GM23248 (cell line): ENCODE measurements at places on chromosomes 2 and 18.

- H3K4me3 ChIP-seq = no peak overlapping the region
- no peaks in the 10 kb centered on the region for H3K27me3 ChIP-seq
- peak; percentile 85 for DNase-seq
- peaks cover 9% of the 10 kb centered on the region; the same call in 1 of the 2 replicates for H3K36me3 ChIP-seq
Measured at GRCh38 chr2:217902379-217903141, 100.2 kb downstream of the TNS1 start.

DNA sequence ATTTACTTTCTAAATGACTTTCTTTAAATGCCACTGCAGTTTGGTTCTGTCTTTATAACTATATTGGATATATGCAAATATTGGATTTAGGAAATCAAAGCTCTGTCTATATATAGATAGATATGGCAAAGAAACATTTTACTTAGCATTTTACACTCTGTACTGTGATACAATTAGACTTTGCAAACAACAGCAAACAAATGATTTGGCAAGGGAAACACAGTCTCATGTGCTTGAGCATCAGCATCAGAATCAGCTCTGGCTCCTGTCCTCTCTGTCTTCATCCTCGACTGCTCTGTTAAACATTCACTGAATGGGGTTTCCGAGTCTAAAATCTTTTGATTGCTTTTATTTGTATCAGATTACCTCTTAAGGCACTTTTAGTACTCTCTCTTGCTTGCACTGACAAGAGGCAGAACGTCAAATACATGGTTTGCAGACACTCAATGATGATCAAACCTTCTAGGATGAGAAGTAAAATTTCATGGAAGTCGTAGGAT lies 176.8 kb upstream of the LRP1B start:
- DNase-seq = no peak
- no peaks in the 10 kb centered on the region for H3K27me3 ChIP-seq
- no peak overlapping the region for H3K4me3 ChIP-seq
- H3K36me3 ChIP-seq = no peaks in the 10 kb centered on the region

DNA sequence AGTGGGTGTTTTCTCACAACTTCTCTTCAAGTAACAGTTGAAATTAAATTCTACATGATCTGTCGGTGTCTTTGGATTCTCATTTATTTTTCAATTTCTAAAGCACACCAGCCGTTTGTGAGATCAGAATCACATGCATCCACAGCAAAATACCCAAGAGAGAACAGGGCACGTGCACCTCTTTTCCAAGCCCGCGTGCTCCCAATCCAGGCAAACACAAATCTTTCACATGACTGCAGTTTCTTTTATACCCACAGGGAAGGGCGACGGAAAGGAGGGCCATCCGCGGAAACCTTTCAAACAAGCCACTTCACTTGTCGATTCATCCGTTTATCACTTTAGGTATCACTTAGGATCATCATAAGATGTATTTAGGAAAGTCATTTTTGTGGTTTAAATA lies 13.0 kb upstream of the DAPL1 start:
- no peaks in the 10 kb centered on the region for H3K36me3 ChIP-seq
- no peaks in the 10 kb centered on the region for H3K27me3 ChIP-seq
- no peak for DNase-seq
- H3K4me1 ChIP-seq = peaks cover 26% of the 10 kb centered on the region
- H3K4me3 ChIP-seq = no peak overlapping the region

DNA sequence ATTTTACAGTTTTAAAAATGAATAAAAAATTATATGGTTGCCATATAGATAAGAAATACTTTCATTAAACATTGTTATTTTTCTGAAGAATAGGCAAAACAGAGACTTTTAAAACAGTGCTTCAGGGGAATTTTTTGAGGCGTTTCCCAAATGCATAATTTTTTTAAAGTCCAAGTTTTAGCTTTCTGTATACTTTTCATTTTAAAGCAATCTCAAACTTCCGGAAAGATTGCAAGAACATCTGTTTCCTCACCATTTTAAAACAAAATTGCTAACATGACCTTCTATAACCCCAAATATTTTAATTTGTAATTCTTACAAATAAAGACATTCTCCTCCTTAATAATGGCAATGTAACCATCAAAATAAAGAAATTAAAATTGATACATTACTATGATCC lies 15.1 kb upstream of the MBD2 start:
- no peaks in the 10 kb centered on the region for H3K27me3 ChIP-seq
- no peaks in the 10 kb centered on the region for H3K4me1 ChIP-seq
- H3K27ac ChIP-seq = no peak overlapping the region

DNA sequence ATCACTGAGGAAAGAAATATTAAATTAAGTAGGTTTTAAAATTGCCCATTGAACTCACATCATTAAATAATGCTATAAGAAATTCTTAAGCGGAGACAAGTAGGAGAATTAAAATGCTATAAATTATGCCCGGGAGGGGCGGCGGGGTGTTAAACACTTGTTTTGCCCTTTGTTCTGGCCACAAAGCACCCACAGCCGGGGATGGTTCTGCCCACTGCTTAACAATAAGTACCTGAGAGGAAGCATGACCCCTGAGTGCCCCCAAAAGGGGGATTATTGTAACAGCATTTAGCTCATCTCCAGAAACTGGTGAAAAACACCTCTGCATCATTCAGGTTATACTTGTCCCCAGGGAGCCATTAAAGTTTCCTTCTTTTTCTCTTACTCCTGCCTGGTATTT lies 332.7 kb upstream of the POU3F3 start:
- H3K27ac ChIP-seq = no peak overlapping the region
- H3K4me1 ChIP-seq = no peaks in the 10 kb centered on the region
- H3K36me3 ChIP-seq = no peaks in the 10 kb centered on the region
- H3K27me3 ChIP-seq = no peaks in the 10 kb centered on the region
- H3K4me3 ChIP-seq = no peak overlapping the region

DNA sequence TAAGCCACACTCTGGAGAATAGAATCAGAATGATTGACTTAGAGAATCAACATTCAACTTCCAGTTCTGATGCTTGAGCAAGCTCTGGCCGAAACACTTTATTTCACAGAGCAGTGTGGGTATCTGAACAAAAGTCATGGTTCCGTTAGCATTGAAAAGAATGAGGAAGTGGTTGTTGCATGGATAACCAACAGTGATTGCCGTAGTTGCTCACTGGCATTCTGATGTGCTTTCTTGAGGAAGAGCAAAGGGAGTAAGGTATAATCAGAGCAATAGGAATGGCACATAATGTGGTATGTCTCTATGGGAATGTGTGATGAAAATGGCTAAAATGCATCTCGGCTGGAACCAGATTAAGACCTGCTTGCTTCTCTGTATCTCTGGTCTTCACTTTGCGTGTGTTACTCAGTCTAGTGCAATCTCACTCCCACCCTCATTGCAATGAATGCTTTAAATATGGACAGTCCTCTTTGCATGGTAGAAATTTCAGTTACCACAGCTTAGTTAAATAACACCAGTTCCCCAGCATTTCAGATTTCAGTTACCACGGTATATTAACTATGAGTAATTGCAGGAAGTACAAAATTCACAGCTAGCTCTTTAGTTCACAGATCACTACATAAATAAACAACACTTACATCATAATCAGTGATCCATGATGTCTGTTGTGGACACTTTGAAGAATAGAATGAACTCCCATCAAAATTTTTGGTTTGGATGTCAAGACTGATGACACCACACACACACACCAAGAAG lies 7.8 kb upstream of the RAB12 start:
- H3K27me3 ChIP-seq = peaks cover 20% of the 10 kb centered on the region
- no peak overlapping the region for H3K27ac ChIP-seq
- no peaks in the 10 kb centered on the region for H3K36me3 ChIP-seq
- DNase-seq = no peak
- no peaks in the 10 kb centered on the region for H3K4me1 ChIP-seq

GRCh38 chr18:4549164-4549872 lies 94.2 kb upstream of the DLGAP1 start:
- H3K36me3 ChIP-seq = no peaks in the 10 kb centered on the region
- no peaks in the 10 kb centered on the region for H3K27me3 ChIP-seq
- no peak overlapping the region for H3K27ac ChIP-seq
- H3K4me3 ChIP-seq = no peak overlapping the region
- no peaks in the 10 kb centered on the region for H3K4me1 ChIP-seq

DNA sequence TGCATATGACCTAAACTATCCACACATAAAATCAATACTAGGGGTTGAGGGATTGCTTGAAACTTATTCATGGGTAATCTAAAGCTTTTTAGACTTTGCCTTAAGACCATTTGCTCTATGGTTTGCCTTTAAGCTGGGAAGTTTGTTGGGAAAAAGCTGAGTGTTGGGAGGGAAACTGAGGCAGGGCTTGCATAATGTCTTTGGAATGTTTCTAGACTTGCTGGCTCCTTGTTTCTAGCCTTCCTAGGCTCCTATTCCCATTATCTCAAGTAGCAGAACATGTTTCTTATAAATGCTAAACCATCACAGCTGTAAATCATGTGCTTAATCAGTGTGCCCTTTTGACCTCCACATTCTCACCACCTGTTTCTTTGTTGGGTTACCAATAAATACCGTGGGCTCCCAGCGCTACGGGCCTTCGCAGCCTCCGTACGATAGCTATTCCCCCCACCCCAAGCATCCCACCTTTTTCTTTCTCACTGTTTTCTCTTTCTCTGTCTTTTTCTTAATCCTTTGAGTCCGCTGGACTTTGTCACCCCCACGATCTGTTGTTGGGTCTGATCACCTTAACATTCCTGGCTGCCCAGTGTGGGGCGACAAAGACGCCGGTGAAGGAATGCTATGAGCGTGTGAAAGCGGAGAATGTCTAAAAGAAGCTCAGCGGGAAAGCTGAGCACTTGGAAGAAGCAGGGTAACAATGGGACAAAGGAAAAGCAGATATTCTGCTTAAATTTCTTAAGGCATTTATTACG lies 49.4 kb upstream of the CWC22 start:
- peaks cover 7% of the 10 kb centered on the region; the same call in 1 of the 2 replicates for H3K27me3 ChIP-seq
- no peak for DNase-seq
- H3K4me3 ChIP-seq = no peak overlapping the region
- no peaks in the 10 kb centered on the region for H3K36me3 ChIP-seq

GRCh38 chr2:61736953-61737352 lies 116.9 kb downstream of the FAM161A start:
- H3K27me3 ChIP-seq = no peaks in the 10 kb centered on the region
- H3K36me3 ChIP-seq = no peaks in the 10 kb centered on the region
- H3K27ac ChIP-seq = no peak overlapping the region
- no peak overlapping the region for H3K4me3 ChIP-seq

GRCh38 chr2:153478289-153479261 lies at the start of gene RPRM:
RPRM (minus strand) TSS chr2:153478762; CDS start chr2:153478565, 197 bp downstream.
- 0 out of 2 replicates have a peak, but pooled peaks cover 4% of the 10 kb centered on the region for H3K4me1 ChIP-seq
- no peaks in the 10 kb centered on the region for H3K36me3 ChIP-seq
- H3K27me3 ChIP-seq = peaks cover 50% of the 10 kb centered on the region

GRCh38 chr2:48728295-48728694 lies 27.2 kb downstream of the LHCGR start:
- H3K4me1 ChIP-seq = peaks cover 9% of the 10 kb centered on the region
- no peak overlapping the region for H3K4me3 ChIP-seq
- H3K36me3 ChIP-seq = no peaks in the 10 kb centered on the region
- H3K27ac ChIP-seq = no peak overlapping the region

DNA sequence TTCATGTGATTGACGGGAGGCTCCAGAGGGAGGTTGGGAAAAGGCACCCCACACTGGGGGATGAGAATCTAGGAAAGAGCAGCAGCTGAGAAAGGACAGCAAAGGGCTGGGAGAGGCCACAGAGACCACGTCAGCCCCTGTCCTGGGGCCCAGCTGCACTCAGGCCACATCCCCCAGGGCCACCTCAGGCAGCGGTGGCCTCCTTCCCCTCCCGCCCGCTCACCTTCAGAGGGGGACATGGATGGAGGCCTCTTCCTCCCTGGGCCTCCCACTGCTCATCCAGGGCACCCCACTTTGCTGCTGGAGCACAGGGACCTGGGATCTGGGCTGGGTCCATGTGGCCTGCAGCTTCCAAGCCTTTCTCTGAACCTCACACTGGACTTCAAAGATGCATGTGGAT lies 199.8 kb upstream of the HDAC4 start:
- H3K4me1 ChIP-seq = no peaks in the 10 kb centered on the region
- no peak for DNase-seq
- H3K27me3 ChIP-seq = no peaks in the 10 kb centered on the region
- H3K27ac ChIP-seq = no peak overlapping the region

DNA sequence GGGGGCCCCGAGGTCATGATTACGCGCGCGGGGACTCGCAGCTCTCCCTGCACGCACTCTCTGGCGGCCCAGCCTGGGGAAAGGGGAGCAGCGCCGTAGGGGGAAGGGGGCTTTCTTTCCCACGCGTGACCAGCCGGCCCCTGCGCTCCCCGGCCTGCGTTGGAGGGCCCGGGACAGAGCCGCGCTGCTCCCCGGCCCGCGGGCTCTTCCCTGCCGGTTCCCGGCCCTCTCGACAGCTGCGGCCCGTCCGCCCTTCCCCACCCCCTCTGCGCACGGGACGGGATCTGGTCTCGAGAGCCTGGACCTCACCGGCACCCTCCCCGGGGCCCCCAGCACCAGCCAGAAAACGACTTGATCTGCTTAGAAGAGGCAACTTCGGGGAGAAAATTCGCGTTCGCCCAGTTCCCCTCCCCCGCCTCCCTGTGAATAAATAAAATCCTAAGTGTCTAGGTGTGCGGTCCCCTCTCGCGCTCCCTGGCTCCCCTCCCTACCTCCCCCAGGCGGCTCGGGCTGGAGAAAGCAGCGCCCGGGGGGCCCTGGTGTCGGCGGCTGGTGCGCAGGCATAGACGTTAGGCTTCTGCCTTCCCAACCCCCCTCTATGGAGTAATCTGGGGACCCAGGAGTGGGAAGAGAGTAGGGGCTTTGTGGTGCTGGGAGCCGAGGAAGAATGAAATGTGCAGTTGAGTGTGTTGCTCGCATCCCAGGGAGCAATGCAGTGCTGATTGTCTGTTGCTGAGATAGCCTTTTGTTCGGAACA lies 803 bp upstream of the FIGN start:
- peaks cover 8% of the 10 kb centered on the region for H3K4me1 ChIP-seq
- no peaks in the 10 kb centered on the region for H3K27me3 ChIP-seq
- no peaks in the 10 kb centered on the region for H3K36me3 ChIP-seq
- H3K27ac ChIP-seq = peak overlapping the region; percentile 80

DNA sequence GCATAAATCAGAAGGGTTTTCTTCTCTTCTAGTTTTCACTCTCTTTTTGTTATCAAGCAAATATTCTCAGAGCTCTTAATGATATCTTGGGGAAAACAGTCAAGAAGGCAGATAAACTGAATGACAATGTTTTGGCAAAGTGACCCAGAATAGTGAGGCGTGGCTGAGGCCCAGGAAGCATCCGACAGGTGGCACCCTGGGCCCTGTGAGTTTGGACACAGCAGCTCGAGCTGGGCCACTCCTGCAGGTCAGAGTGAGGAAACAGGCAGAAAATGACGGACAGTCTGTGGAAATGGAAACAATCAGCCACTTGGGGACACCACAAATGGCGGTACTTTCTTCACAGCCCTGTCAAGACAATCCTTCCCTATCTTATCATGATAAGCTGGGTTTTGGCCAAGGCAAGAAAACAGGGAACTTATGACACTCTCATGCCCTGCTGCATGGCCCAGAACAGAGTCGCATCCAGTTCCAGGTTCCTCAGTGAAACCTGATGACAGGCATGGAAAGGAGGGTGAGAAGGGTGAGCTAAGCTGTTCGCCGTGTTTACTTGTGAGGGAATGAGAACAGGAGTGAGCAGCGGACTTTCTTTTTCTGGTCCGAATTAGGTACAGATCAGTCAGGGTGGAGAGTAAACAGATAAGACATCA lies 32.1 kb downstream of the MRPL44 start:
- H3K4me1 ChIP-seq = 0 out of 2 replicates have a peak, but pooled peaks cover 5% of the 10 kb centered on the region
- H3K27ac ChIP-seq = 0 out of 2 replicates have a peak overlapping the region, but pooled peaks have one; percentile 2
- H3K27me3 ChIP-seq = no peaks in the 10 kb centered on the region
- DNase-seq = no peak
- H3K4me3 ChIP-seq = no peak overlapping the region

- no peak overlapping the region for H3K27ac ChIP-seq
- H3K4me1 ChIP-seq = no peaks in the 10 kb centered on the region
- H3K4me3 ChIP-seq = no peak overlapping the region
- H3K36me3 ChIP-seq = no peaks in the 10 kb centered on the region
Measured at GRCh38 chr2:129092956-129093355, 774.3 kb upstream of the HS6ST1 start.
